M059J (cell line): ENCODE measurements at places on chromosomes 4 and X.

DNA sequence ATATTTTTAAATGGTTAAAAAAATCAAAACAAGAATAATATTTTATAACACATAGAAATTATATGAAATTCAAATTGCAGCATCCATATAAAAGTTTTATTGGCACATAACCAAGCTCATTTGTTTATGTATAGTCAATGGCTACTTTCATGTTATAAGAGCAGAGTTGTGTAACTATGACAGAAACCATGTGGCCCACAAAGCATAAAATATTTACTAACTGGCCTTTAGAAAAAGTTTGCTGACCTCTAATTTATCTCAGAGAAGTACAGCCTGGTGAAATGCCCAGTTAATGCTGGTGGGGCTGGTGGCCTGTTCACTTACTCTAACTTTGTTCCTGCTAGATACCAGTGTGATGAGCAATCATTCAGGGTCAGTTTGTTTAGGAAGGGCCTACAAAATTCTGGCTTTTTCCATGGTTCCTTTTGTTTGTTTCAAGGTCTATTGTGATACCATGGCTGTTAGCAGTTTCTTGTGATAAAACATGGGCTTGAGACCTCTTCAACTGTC, 104.6 kb downstream of the PPP1R2C start:
- DNase-seq = peak; percentile 46

DNA sequence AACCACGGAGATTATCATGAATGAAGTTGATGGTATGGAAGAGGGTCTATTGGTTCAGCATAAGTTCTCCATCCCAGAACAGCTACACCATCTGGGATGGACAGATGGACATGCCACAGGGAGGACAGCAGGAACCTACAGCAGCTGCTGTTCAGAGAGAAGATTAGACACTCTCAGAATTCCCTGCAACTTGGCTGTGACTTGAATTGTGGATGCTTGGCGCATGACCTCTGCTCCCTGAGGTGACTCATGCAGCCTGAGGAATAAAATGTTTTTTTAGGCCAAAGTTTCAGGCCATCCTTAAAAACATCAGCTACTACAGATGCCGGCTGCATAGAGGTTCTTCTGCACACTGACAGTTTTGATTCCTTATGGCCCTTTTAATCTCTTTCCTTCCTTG, 97.3 kb downstream of the RS1 start:
- peak; percentile 72 for DNase-seq

DNA sequence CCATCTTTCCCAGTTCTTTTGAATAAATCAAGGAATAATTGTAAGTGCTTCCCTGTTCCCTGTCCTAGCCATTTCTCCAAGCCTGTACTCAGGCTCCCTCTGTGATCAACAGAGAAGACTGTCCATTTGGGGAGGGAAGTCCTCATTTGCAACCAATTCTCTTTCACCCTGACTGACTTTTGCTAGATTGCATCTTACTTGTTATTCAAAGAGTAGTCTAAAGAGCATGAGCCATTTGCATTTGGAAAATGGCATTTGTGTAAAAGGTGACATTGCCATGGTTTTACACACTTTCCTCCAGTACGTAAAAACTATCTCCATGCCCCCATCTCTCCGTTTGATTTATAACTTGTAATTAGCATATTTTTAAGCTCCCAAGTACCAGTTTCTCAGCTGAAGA, 110.6 kb downstream of the MBNL3 start:
- DNase-seq = no peak

DNA sequence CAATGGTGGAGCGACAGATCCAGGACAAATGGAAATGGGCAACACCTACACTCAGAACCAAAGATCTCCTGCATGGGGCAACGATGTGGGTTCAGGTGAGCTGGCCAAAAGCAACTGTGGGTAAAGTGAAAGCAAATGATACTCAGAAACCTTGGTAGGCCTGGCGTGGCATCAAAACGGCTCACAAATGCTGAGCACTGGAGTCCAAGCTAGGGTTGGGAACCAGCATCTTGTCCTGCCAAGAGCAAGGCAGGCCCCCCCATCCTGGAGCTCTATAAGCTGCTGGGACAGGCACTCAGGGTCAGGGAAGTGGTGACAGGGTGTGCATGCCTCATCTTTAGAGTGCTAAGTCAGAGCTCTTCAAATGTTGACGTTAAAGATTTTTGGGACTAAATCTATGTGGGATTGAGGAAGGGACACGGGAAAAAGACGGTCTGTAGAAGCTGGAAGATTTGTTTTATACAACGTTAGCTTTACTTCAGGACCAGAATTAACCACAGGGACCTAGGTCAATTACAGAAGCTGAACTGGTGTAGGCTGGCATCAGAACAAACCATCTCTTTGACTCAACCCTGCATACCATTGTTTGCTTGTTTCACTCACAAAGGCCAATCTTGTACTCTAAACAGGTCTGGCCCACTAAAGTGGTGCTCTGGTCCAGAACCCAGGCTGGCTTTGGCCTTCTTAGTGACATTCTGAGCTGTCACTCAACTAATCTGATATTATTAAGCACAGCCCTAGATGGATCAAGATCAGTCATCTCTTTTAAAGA, 10.7 kb downstream of the ATP8A1 start:
- DNase-seq = no peak

DNA sequence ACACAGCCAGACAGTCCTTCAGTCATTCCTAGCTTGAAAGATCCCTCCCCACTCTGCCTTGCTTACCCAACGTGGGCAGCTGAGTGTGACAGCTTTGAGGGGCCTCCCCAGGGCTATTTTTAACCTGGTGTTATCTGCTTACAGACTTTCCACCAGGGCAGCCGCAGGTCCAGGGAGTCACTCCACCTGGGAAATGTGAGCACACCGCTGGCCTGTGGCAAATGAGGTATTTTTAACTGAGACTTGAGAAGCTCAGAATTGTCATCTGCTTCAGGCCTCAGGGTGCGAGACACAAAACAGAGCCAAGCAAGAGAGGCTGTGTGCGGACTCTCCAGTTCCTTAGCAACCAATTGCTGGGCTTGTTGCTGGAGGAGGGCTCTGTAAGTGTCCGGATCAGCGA, 13.0 kb downstream of the CORIN start:
- no peak for DNase-seq

- DNase-seq = peak; percentile 77
Measured at GRCh38 chrX:115592997-115593734, 32.2 kb downstream of the PLS3 start.

- DNase-seq = peak; percentile 0
Measured at GRCh38 chrX:87805829-87806490, 288.4 kb downstream of the KLHL4 start.

- DNase-seq = no peak
Measured at GRCh38 chrX:7503251-7503650, 339.7 kb upstream of the VCX start.

GRCh38 chrX:70504772-70505450, 60.3 kb downstream of the DLG3 start:
- DNase-seq = no peak

- no peak for DNase-seq
Measured at GRCh38 chr4:152045807-152046571, 285.2 kb upstream of the GATB start.

DNA sequence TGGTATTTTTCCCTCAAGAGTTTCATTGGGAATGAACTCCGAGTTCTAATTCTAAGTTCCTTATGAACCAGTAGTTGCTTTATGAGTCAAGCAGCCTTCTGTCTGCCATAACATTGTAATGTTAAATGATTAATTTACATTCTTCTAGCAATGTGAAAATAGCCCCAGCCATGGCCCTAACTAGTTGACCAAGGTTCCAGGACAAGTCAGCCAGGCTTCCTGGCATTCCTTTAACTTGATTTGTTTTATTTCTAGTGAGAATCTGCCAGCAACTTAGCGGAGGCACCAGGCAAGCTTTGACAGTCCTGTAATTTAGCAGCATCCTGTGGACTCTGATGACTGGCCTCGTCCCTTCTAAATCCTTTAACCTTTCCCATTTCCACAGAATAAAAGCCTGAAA, 69.0 kb downstream of the GLRA2 start:
- DNase-seq = no peak

- DNase-seq = no peak
Measured at GRCh38 chrX:68669871-68670270, 22.4 kb downstream of the STARD8 start.

DNA sequence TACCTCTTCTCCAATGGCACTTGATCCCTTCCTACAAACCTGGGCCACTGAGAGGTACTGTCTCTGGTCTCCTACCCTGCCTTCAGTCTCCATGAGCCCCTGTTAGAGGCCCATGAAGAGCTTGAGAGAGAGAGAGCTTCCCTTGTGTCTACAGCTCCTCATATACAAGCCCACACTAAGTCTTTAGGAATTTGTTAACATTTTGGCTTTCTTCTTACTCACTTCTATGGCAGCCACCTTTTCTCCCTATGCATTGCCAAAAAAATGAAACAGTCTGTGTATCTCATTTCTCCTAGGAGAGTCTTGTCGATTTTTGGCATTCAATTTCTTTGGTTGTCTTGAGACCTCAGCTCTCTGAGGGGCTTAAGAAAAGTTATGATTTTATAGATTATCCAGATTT, 90.9 kb upstream of the LNX1 start:
- peak; percentile 30 for DNase-seq

- DNase-seq = peak; percentile 82
Measured at GRCh38 chr4:16196482-16197393, 29.5 kb downstream of the TAPT1 start.

DNA sequence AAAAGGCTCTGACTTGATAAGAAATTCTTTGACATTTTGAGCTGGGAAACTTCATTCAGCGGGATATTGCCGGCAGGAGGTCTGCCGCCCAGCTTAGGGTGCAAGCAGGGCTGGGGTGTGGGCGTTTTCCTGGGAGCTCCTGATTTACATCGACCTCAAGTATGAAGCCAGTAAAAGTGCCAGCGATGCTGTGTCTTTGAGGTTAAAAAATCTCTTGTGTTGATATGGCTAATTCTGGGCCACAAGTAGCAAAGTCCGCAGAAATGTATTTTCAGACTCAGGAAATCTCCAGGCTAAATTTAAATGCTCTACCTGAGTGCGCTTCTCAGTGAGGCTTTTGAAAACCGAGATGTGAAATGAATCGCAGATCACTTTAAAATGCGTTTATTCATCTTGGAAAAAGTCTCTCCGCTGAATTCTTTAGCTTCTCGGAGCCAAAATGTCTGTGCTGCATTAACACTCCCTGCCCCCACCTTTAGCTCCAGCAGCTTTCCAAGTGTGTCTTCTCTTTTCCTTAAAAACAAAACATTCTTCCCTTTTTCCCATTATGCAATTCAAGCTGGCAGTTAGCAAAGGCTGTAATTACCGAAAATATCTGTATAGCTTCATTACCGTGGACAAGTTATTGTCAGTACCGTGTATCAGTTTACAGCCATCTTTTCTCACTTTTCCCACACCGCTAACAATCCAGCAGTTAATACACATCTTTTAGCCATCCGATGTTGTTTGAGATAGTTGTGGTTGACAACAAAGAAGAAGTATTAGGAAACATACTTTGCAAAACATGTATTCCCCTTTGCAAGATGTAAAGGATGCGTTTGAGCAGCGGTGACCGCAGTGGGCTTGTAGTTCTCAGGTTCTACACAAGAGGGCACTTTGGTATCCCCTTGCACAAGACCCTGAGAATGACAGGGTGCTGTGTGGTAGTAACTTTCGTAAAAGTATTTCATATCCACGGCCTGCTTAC, 136.0 kb upstream of the STX18 start:
- no peak for DNase-seq

DNA sequence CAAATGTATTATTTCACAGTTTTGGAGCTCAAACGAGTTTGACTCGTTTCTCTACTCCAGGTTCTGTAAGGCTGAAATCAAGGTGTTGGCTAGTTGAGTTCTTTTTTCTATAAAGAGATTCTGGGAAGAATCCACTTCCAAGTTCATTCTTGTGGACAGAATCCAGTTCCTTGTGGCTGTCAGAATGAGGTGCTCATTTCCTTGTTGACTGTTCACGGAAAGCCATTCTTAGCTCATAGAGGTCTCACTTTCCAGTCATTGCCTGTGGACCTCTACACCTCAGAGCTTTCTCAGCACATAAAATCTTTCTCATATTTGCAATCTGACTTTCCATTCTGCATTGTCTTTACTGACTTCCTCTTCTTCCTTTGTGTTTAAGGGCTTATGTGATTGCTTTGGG, 62.9 kb downstream of the SYTL5 start:
- no peak for DNase-seq

DNA sequence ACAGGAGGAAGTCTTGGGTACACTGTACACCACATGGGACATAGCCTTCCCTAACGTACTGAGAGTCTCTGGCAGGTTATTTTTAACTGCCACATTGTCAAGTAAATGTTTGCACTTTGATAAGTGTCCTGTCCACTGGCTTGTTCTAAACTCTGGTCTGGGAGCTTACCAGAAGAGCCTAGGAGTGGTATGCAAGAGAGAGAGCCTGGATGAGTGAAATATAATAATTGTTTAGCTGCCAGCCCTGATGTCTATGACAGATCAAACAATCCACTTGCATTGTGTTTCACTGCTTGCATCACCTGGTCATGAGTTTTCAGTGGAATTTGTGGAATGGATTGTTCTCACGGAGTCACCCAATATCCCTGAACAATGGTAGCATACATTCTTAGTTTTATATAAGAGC, 91.6 kb downstream of the SHROOM3 start:
- DNase-seq = no peak

DNA sequence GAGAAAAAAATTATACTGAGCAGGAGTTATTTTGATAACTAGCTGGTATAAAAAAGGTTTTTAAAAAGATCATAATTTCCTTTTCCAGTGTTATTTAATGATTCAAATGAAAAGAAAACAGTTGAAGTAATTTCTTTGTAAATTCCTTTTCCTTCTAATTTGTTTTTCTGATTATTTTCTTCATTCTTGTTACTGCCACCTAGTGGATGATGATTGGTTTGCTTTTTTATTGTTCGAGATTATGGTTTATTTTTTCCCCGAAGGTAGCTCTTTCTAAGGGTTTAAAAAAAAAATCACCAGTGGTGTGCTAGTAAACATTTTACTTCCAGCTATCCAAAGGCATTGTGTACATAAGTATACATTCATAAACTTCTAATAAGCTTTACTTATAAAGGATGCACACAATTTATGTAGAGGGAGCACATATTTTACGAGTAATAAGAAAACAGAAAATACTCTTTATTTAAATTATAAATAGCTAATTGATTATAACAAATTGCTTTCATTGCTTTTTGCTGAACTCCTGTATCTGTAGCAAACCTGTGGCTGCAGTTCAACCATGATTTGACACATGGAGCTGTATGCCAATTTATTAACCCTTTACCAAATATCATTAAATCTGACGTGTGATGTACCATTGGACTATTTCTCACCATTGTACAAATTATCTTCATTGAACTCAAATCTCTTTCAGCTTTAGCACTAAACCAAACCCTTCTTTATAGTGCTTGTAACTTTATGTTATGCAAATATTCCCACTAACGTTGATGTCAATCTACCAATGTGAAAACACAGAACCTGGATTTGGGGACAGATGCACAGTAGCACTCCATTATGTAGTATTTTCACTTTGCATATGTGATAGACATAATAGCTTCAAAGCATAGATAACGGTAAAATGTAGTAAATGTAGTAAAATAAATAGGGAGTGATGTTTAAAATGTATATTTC, 97.8 kb upstream of the ANK2 start:
- peak; percentile 6 for DNase-seq

GRCh38 chr4:70734971-70735370, 13.2 kb downstream of the RUFY3 start:
- peak; percentile 9 for DNase-seq

GRCh38 chrX:110358548-110358947, at the start of gene RTL9:
TSS of gene RTL9 (plus strand) at chrX:110358848. CDS start at chrX:110450618, 91,770 bp downstream.
- no peak for DNase-seq

GRCh38 chr4:81891005-81891996, 419.6 kb upstream of the RASGEF1B start:
- DNase-seq = no peak
